ENCODE measurements at places on chromosomes 7 and 10.

- no peak for DNase-seq
Measured at GRCh38 chr7:153604-154003, 38.8 kb upstream of the FAM20C start.

DNA sequence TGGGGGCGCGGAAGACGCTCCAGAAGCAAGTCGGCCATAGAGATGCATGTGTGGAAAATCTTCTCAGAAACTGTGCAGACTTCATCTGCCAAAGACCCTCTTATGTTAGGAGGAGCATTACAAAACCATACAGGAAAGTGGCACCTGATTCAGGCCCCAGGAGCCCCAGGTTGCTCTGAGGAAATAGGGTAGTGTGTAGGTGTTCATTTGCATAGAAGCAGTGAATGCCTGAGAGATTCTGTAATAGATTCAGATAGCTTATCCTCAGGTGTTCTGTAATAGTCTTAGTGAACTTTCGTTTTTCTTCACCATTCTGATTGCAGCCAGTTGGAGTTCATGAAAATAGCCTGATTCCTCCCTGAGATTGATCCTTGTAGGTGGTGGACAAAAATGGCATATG lies 106.4 kb upstream of the GJD4 start:
- DNase-seq = no peak

DNA sequence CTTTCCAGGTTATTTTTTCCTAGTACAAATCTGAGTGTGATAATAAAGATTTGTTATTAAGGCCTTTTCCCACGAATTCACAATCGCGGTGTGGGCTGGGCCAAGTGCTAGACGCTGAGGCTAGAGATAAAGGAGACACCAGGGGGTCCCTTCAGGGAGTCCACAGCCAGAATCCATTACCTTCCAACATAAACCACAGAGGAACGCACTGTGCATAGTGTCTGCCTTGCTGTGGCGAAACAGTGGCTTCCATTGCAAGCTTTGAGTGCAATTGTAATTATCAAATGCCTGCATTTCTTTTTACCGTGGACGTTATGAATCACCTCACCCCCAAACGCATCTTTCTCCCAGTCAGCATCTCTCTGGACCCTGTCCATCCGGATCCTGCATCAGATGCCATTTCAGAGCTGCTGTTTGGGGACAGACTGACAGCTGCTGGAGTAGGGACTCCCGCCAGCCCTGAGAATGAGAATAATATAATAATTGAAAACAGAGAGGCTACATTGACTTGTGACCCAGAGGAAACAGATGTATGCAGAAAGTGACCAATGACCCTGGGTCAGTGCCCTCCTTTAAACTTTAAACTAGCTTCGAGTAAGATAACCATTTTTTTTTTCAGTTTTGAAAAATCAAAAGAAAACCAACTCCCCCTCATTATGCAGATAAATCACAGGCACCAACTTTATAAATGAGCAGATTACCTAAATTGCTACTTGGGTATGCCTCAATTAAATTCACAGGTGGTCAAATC lies 456.2 kb upstream of the NRP1 start:
- DNase-seq = no peak

GRCh38 chr7:151047976-151048815 lies at the start of gene ASIC3:
ASIC3 (plus strand) TSS chr7:151048531; CDS start chr7:151048886, 355 bp downstream.
- no peak for DNase-seq

- no peak for DNase-seq
Measured at GRCh38 chr10:45370202-45370955, 3.6 kb upstream of the ALOX5 start.

All from omental fat pad (tissue), 4 donors.